ENCODE measurements at places on chromosomes 16 and 17.

- no peak for DNase-seq
These were observed 36.2 kb upstream of the CRHR1 start for GRCh38 chr17:45747911-45748310.

DNA sequence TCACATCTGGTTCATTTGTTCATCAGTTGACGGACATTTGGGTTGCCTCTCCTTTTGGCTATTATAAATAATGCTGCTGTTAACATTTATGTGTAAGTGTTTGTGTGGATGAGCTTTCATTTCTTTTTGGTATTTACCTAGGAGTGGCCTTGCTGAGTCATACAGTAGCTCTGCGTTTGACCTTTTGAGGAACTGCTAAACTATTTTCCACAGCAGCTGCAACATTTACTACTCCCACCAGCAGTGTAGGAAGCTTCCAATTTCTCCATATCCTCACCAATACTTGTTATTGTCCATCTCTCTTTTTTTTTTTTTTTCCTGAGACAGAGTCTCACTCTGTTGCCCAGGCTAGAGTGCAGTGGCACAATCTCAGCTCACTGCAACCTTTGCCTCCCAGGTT lies 20.7 kb upstream of the PLCG2 start:
- no peak for DNase-seq

- DNase-seq = no peak
These were observed 287.8 kb upstream of the FOXF1 start for GRCh38 chr16:86222547-86222946.

GRCh38 chr16:23072084-23072599 lies 77.1 kb downstream of the USP31 start:
- no peak for DNase-seq

- no peak for DNase-seq
These were observed 20.6 kb upstream of the GAN start for GRCh38 chr16:81293909-81294802.

DNA sequence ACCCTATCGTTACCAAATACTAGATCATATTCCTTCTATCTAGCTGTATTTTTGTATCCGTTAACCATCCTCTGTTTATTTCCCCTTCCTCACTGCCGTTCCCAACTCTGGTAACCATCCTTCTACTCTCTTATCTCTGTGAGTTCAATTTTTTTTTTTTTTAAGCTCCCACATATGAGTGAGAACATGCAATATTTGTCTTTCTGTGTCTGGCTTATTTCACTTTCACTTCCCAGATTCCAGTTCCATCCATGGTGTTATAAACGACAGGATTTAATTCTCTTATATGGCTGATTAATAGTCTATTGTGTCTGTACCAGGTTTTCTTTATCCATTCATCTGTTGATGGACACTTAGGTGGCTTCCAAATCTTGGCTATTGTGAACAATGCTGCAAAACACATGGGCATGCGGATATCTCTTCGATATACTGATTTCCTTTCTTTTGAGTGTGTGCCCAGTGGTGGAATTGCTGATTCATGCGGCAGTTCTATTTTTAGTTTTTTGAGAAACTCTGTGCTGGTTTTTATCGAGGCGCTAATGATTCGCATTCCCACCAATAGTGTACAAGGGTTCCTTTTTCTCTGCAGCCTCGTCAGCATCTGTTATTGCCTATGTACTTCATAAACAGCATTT lies 599.6 kb downstream of the TMEM114 start:
- no peak for DNase-seq

DNA sequence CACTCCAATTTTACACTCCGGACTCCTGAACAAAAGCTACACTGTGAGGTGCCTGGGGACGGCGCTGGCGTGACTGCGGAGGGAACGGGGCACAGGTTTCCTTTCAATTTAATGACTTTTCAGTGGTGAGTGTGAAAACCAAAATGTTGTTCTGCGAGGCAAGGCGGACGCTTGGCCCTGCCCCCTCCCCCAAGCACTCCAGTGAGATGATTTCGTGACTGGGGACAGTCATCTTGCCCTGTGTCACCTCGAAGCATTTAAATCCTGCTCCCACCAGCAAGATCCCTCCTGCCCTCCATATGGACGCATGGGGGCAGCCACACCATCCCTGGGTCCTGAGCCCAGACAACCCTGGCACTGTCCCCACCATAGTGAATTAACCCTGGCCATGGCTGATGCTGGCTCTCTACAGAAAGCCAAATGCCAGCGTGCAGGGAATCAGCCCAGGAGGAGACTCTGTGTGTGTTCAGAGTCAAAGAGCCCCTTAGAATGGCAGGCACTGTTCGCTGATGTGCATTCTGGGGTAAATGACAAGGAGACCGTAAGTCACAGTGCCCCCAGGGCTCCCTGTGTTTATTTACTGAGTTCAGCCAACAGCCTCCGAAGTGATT lies 41.0 kb downstream of the C16orf95 start:
- peak; percentile 20 for DNase-seq

GRCh38 chr17:66364990-66365490 lies 62.6 kb downstream of the PRKCA start:
- no peak for DNase-seq

GRCh38 chr17:31089471-31089870 lies 5.3 kb upstream of the NF1 start:
- DNase-seq = no peak

- DNase-seq = no peak
These were observed 5.1 kb upstream of the FDXR start for GRCh38 chr17:74877592-74878548.

GRCh38 chr16:48335961-48336360 lies 49.3 kb downstream of the SIAH1 start:
- DNase-seq = no peak

- no peak for DNase-seq
These were observed 4.5 kb downstream of the RANBP10 start for GRCh38 chr16:67801883-67802282.

DNA sequence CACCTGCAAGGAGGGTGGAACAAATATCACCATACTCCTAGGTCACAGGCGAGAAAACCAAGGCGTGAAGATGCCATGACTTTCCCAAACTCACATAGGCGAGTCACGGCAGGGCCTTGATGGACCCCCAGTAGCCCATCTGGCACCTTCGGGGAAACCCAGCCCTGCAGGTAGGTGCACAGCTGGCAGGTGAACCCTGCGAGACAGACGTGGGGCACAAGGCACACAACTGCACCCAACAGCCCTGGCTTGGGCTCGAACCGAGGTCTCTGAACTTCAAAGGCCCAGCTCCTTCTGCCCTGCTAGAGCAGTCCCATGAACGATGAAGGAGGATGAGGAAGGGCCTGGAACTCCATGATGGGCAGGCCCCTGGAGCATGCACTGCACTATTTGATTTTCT lies 77.6 kb upstream of the DNAJA2 start:
- DNase-seq = no peak
